ENCODE measurements at places on chromosomes 4 and X.

- no peak for DNase-seq
Observed at GRCh38 chr4:100312615-100313350, 122.5 kb upstream of the DDIT4L start.

DNA sequence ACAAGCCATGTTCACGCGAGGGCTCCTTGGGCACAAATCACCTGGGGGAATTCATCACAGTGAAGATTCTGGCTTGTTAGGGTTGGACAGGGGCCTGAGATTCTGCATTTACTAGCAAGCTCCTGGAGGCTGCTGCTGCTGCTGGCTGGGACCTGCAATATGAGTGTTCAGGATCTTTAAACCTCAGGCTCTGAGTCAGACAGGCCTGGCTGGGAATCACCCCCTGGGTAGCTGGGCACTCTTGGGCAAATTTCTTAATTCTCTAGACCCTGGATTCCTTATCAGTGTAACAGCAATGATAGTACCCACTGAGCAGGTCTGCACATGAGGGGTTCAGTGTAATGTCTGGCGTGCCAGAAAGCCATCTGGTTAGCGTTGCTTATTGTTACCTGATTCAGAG lies 101.5 kb downstream of the DHX15 start:
- DNase-seq: no peak

DNA sequence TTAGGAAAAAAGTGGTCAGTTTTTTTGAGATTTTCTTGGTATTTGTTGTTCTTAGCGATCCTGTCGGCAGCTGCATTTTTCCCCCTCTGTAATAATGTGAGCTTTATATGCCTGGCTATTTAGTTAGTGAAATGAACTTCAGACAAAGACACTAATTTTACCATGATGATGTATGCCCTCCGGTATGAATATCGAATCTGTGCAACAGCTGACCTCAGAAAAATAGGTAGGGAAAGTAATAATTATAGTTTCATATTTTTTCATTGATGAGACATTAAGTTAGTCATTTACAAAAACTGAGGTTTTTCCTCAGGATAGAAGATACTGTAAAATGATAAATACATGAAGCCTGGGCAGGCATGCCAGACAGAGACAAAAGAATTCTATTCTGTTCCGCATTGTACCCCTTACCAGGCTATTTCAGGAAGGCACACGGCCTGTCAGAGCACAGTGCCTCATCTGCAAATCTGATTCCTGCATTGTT lies 155.8 kb downstream of the SHROOM3 start:
- no peak for DNase-seq

DNA sequence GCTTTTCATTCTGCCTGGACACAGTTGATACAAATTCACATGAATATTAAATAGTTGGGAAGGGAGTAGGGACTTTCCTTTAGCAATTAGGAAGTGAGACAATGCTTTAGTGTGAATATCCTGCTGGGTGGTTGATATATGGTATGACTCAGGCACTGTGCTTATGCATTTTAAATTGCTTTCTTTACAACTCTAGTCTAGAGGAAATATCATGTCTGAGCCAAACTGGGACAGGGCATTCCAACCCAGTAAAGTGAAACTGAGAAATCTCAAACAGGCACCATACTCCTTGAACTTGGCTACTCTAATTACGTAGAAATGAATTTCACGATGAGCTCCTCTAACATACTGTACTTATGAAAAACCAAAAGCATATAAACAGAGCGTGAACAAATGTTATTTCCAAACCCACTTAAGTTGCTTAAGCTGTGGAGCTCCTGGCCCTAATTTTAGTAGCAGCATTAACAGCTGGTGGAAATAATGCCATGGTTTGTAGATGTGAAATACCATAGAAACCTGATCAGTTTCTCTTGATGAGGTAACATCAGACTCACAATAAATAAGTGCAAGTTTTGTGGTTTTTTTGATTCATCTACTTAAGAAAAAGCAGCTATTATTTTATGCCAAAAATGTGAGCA lies 242.9 kb upstream of the GK2 start:
- no peak for DNase-seq

DNA sequence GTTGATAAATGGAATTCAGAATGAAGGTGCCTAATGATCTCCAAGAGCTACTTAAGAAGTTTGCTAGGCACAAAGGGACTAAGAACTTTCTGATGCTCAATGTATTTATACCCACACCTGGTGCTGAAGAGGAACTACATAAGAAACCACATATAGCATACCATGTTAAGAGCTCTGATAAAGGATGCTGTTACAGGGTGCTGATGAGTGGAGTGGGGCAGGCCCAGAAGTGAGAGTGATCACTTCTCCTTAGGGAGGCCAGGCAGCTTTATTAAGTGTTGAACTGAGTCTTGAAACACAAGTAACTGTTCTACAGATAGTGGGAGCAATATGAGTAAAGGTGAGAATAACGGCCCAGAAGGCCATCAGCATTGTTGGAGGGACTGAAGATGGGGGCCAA lies 68.3 kb upstream of the CHRDL1 start:
- no peak for DNase-seq

DNA sequence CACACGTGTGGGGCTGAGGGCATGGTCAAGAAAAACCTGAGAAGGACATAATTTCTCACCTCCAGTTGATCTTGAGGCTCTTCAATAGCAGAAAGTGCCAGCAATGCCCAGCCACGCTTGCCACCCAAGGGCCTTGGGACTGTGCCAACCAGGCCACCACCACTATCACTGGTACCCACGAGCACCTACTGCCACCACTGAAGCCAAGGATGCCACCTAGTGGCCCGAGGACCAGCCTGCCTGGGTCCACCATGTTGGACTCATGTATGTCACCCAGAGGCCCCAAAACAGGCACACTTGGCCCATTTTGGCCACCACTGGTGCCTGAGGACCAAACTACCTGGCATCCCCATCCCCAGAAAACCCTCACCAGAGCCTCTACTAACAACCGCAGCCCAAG lies 191.8 kb downstream of the ADAM29 start:
- no peak for DNase-seq

DNA sequence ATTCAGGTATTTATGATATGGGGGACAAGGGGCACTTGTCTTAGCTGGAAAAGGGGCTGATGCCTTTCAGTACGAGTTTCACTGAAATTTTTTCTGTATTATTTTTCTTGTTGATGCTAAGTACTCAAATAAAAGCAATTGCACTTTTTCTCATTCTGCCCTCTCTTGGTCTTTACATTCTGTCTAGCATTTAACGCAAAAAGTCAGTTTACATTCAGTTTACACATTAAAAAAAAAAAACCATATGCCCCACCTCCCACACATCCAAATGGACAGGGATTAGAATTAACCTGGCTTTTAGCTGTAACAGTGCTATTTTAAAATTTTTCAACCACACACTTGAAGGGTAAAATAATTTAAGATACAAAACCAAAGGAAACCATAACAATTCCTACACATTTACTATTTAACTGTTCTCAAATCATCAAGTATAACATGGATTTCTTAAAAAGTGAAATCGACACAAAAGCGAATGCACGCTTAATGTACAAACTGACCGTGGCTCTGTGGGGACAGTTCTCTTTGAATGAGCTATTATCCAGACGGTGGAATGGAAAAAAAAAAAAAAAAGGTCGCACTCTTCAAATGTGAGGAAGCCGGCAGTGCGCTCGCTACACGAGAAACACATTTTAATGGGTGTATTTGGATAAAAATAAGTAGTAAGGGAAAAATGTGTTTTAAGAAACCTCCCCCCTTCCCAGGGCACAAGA lies 1.4 kb downstream of the AMMECR1 start:
- no peak for DNase-seq

GRCh38 chrX:9072281-9072680 lies 38.4 kb upstream of the FAM9B start:
- DNase-seq: no peak

- no peak for DNase-seq
Observed at GRCh38 chr4:123597586-123597985, 201.0 kb downstream of the SPRY1 start.

Data from natural killer cell treated with Interleukin-12 subunit alpha and Interleukin-12 subunit beta and Interleukin-15 and Interleukin-18, amount 100 ng/mL, for 72 hours (primary cell).